Hematopoietic multipotent progenitor cell treated with erythropoietin and hydrocortisone succinate and interleukin-3 and kit ligand, for 4 days (in vitro differentiated cells): ENCODE measurements at places on chromosomes 2 and 18.

DNA sequence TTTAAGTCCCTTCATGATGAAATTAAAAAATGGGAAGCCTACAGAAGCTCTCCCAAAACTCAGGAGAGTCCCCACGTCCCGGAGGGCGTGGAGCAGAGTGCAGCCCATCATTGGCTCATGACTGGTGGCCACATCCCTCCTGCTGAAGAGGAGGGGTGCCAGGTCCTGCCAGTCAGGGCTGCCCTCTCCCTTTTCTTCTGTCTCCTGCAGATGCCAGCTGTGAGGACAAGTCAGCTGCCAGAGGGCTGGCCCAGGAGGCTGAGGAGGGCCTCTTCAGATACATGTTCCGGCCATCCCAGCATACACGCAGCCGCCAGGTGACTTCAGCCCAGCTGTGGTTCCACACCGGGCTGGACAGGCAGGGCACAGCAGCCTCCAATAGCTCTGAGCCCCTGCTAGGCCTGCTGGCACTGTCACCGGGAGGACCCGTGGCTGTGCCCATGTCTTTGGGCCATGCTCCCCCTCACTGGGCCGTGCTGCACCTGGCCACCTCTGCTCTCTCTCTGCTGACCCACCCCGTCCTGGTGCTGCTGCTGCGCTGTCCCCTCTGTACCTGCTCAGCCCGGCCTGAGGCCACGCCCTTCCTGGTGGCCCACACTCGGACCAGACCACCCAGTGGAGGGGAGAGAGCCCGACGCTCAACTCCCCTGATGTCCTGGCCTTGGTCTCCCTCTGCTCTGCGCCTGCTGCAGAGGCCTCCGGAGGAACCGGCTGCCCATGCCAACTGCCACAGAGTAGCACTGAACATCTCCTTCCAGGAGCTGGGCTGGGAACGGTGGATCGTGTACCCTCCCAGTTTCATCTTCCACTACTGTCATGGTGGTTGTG, 2.6 kb downstream of the INHA start:
- DNase-seq: no peak

DNA sequence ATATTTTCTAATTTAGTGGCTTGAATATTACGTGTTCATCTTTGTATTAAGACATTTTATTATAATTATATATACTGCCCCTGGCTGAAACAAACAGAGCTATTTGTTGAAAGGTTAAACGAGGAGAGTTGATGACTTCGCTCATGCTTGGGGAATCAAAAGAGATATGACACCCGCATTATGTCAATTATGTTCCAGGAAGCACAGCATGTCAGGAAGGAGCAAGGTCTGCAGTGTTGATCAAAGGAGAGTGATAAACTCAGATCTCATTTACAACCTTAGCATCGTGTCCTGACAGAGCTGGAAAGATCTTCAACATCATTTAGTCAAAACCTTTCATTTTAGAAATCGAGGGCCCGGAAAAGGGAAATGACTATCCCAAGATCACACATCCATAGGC, 510.1 kb downstream of the TDRD15 start:
- no peak for DNase-seq

- peak; percentile 31 for DNase-seq
These were observed 1.3 kb downstream of the EML6 start for GRCh38 chr2:54724560-54725342.

DNA sequence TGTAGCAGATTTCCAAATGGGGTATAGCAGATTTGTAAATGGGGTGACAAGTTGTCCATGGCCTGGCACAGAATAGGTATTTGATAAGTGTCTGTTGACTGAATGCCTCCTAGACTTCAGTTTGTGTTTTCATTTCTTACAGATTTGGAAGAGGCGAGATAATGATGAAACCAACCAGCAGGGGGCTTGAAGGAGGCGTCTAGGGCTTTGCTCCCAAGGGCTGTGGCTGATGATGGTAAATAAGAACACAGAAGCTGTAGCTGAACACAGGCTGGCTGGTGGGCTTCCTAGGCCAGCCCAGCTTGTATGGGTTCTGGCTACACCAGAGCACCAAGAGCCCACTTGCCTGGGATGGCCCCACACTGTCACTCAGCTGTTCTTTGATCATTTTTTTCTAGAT, 19.4 kb downstream of the SFTPB start:
- DNase-seq: peak; percentile 79

GRCh38 chr18:35512761-35513160, 15.0 kb upstream of the INO80C start:
- DNase-seq: no peak

- no peak for DNase-seq
These were observed 168.5 kb upstream of the GLI2 start for GRCh38 chr2:120567128-120567527.

- DNase-seq: no peak
These were observed 21.9 kb downstream of the EVA1A start for GRCh38 chr2:75538521-75539490.

DNA sequence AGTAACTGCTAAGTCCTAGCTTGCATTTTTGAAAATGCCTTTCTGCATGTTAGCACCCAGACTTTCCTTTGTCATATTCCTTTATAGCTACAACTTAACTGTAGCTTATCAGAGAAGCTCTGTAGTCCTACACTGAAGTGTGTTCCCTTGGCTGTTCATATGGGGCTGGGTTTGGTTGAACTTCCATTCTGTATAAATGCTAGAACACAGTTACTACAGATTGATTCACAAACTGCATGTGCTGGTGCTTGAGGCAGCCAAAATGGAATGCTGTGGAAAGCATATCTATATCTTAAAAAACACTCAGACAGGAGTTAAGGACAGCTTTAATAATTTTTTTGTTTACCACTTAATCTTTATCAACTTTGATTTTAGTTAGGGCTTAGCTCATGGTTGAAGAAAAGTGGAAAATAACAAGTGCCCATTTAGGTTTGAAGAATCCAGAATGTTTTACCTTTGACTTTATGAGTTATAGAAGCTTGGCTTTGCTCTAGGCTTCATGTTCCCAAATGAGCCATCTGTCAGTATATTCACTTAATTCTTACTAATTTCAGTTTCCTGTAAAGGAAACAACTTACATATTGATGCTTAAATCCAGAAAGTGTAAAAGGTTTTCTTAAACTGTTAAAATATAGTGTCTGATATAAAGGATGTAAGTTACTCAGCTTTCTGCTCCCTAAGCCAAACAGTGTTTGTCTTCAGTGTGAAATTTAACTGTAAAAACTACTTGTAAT, 148.9 kb downstream of the AGPS start:
- DNase-seq: no peak

- DNase-seq: no peak
These were observed 3.5 kb downstream of the RHOB start for GRCh38 chr2:20450201-20450999.

- no peak for DNase-seq
These were observed 191.0 kb downstream of the ARL4C start for GRCh38 chr2:234305846-234306245.

- no peak for DNase-seq
These were observed 219.6 kb downstream of the PDE1A start for GRCh38 chr2:182207049-182207746.

GRCh38 chr2:241126201-241126611, 23.1 kb downstream of the PASK start:
- no peak for DNase-seq

DNA sequence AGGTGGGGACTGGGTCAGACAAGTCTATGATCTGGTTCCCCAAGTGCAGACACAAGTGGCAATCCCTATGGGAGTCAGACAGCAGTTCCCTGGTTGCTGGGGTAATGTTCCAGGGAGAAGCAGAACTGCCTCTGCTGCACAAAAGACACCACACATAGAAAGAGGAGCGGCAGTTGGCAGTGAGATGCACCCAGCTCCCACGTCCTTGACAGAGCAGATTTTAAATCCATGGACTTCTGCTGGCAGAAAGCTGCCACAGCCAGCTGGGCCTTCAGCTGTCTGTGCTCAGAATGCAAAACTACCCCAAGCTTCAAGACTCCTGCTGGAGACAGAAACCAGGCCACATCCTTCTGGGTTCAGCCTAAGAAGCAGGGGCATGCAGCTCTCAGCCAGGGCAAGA, 147.2 kb downstream of the ETAA1 start:
- DNase-seq: no peak

- no peak for DNase-seq
These were observed 23.3 kb downstream of the CACNB4 start for GRCh38 chr2:152075461-152076050.

DNA sequence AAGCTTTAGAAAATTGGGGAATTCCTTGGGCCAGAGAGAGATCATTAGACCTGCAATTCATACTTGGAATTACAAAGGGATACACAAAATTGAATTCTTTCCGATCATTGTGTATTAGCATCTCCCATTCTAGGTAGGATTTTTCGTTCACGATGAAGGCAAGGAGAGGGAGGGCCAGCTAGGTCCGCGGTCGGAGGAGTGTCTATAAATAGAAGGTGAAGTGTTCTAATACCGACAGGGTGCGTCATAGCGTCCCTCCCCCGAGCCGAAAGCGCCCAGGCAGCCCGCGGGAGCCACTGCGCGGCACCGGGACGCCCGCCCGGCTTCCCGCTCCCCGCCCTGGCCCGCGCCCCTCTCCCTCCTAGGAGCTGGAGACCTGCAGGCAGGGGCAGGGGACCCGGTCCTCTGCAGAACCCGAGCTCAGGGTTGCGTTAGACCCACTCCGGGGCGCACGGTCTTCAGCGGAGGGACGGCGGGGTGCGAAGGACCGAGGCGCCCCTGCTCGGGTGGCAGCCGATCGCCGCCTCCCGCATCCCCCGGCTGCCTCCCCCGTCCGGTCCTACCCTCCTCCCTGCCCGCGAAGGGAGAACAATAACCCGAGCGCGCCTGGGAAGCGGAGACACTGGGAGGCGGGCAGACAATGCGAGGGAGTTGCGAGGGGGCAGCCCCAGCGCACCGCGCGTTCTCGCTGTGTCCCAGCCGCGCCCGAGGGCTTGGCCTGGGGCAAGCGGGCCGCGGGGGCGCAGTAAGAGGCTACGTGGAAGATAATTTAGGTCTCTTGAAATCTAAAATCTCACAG, 114.2 kb upstream of the SERTAD2 start:
- peak; percentile 93 for DNase-seq

DNA sequence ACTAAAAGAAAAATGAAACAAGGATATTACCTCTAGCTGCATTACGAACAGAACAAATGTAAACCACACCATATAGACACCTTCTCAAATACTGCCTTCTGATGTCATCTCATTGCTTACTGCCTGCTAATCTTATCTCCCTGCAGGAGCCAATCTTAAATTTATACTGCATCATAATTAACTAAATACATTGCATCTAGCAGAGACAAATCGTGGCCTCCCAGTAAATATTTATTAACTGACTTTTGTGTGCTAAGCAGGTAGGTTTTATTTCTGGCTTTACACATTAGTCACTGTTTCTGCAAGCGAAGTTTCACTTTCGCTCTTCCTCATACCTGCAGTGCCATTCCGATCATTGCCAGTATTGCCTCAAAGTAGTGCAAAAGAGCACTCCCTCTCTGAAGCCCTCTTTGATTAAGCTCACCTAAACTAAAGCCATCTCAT, 67.5 kb downstream of the SPATS2L start:
- DNase-seq: peak; percentile 53

- peak; percentile 90 for DNase-seq
These were observed 221.3 kb downstream of the BCL2 start for GRCh38 chr18:63098018-63098981.
